Cortex of kidney (tissue), 1 donor: ENCODE measurements at places on chromosomes 3 and 15.

- no peak for DNase-seq
Measured at GRCh38 chr3:43817064-43817463, 126.3 kb downstream of the ABHD5 start.

- no peak for DNase-seq
Measured at GRCh38 chr3:176354843-176355242, 842.4 kb downstream of the TBL1XR1 start.

DNA sequence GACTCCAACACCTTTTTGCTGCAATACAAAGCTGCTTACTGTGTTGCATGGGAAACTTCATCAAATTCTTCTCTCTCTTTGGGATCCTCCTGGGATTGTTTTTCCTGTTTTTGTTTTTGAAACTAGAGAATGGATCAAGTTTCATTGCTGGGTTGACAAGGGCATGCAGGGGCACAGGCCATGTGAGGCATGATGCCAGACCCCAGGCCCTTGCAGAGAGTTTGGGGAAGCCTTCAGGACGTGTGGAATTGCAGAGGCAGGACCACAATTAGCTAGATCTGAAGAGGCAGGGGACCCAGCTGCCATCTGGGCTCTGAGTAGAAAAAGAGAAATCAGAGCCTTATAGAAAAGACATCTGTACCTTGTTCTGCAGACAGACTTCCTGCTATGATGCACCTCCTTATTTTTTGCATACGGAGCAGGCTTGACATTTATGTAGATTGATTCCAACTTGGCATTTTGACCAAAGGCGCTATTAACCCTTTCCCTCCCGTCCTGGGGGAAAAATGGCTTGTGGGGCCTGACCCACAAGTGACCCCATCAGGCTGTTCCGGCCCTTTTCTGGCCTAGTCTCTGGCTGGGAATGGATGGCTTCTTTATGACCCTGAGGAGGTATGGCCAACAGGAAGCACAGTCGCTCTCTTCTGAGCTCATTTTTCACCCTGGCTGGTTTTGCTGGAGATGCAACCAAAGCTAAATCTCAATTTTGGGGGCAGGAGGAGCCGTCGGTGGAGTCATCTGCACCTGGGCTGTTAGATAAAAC lies 44.3 kb upstream of the CHRNB4 start:
- no peak for DNase-seq

- DNase-seq, result no peak
Measured at GRCh38 chr3:44939581-44940036, 36.4 kb downstream of the ZDHHC3 start.

DNA sequence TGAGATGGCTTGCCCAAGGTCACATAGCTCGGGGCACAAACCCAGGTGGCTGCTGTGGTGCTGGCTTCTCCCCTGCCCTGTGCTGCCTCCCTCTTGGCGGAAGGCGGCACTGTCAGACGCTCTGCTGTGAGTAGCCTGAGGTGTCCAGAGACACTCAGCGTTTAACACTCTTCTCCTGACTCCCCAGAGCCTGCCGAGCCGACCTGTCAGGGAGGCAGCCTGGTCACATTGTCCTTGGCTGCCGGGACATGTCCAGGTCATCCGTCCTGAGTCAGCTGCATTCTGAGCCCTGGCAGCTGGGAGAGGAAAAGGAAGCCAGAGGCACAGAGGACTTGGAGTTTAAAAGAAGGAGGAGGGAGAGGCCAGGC lies 4.7 kb downstream of the LMAN1L start:
- no peak for DNase-seq

DNA sequence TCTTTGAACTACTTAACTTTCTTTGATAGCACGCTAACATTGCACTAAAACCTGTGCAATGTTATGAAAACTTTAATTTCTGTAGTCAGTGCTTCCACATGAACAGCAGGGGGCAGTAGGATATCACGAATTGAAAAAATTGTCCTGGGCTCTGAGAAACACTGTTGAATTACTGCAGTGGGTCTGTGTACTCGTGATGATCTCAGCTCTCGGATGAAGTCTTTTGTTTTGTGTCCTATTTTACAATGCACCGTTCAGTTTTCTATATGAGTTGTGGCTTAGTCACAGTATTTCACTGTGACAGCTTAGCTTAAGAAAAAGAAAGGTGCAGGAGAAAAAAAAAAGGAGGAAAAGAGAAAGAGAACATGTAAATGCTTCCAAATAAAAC lies 141.3 kb upstream of the CCDC54 start:
- no peak for DNase-seq

GRCh38 chr3:57983734-57984518 lies 24.3 kb upstream of the FLNB start:
- DNase-seq, result no peak

DNA sequence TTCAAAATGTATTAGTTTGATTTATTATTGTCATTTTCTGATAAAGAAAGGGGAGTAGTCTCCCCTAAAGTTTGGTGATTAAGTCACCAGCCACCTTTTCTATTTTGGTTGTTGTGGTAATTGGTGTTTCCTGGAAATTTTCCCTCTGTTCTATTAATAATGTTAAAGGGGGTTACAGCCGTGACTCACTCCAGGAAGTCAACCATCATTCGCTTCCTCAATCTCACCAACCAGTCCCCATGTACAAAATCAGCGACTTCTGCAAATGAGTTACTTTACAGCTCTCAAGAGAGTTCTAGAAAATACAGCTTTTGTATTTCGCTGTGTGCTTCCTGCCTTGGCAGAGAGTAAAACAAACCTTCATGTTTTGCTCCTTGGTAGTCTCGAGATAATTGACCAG lies 285.1 kb downstream of the LPP start:
- no peak for DNase-seq

DNA sequence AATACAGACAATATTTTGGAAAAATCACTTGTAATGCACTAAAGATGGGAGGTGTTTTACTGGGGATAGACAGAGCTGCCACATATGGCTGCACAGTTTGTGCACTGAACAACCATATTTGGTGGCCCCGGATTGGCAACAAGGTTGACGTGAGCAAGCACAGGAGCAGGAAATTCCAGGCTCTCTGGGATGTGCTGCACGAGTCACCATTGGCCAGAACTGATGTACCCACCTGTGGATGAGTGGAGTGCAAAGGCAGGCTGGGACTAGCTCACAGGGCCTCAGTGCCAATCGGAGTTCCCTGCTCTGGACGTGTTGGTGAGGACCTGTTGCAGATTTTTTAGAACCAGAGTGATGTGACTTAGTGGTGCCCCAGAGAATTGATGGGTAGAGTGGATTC lies 42.0 kb upstream of the SCAANT1 start:
- DNase-seq, result no peak

DNA sequence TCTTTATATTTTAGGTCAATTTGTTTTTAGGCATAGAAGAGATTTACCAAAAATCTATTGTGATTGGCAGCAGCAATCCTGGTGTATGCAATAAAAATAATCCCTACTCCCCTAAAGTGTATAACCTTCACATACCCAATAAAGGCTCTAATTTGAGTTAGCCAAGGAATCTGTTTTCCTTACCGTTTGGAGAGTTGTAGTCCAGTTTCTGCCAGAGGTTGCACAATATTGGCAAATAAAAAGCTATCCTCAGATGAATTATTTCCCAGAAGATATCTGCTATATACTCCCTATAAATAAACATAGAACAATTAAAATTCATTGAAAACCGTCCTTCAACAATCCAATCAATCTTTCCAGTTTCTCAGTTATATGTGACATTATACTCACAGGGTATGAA lies 31.1 kb downstream of the ACKR4 start:
- DNase-seq, result no peak
